ENCODE measurements at places on chromosomes 2 and 18.

DNA sequence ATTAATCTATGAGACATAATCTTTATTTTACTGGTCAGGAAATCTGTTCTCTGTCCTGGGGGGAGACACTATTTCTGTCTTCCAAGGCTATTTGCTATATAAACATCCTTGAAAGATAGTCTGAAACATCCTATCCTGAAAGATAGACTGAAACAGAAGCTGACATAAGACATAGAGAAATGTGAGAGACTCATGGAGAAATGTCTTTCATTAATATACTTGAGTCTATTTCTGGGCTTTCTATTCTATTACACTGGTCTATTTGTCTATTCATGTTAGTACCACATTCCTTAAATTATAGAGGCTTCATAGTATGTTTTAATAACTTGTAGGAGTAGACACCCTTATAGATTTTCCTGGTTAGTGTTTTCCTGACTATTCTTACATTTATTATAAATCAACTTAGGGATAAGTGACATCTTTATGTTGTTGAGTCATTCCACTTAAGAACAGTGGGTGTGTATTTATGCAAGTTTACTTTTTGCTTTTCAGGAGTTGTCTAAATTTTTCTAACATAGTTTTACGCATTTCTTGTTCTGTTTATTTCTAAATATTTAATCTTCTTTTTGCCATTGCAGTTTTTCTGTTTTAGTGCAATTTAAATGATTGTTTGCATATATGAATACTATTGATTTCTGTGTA is 244.9 kb upstream of the ZSWIM2 start:
- H3K4me1 ChIP-seq: no peaks in the 10 kb centered on the region
- no peaks in the 10 kb centered on the region for H3K36me3 ChIP-seq
- no peaks in the 10 kb centered on the region for H3K27me3 ChIP-seq
- no peak overlapping the region for H3K4me3 ChIP-seq
- H3K27ac ChIP-seq: no peak overlapping the region
- DNase-seq: no peak

GRCh38 chr2:189798312-189799029 is 14.2 kb downstream of the PMS1 start:
- H3K27me3 ChIP-seq: no peaks in the 10 kb centered on the region
- H3K4me1 ChIP-seq: peaks cover 7% of the 10 kb centered on the region
- H3K4me3 ChIP-seq: no peak overlapping the region
- H3K27ac ChIP-seq: no peak overlapping the region
- DNase-seq: no peak
- peaks cover 23% of the 10 kb centered on the region for H3K36me3 ChIP-seq

DNA sequence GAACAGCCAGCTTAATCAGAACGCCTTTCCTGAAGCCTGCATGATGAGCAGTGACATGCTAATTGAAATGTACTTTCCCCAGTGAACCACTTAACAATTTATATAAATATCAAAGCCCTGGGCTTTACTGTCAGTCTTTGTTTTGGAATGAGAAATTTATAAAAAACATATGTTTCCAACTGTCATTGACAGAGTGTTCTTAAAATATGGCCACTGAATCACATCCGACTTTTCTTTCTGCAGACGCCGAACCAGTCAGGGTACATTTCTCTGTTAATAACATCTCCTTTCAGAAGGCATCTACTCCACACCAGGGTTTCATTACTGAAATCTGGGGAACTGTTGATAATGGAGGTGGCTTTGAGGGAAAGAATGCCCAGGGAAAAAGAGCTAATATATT is 343.7 kb downstream of the INSIG2 start:
- no peaks in the 10 kb centered on the region for H3K4me1 ChIP-seq
- no peak overlapping the region for H3K4me3 ChIP-seq
- H3K27me3 ChIP-seq: peaks cover 18% of the 10 kb centered on the region
- H3K36me3 ChIP-seq: no peaks in the 10 kb centered on the region
- H3K27ac ChIP-seq: no peak overlapping the region

DNA sequence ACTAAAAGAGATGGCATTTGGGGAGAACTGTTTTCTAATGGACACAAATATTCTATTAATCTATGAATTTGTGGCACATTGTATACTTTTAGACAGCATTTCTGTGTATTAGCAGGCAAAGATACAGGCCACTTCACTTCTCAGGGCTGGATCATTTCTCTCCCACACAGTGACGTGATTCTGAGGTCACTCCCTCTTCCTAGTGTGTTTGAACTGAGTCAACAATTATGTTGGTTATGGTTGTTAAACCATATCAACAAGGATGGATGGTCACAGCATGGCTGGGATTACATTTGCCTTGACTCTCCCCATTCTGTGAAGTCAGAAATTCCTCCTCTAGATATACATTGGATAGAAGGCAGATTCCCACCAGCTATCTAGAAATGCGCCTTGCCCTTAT is 11.6 kb downstream of the NOSTRIN start:
- no peaks in the 10 kb centered on the region for H3K4me1 ChIP-seq
- H3K27me3 ChIP-seq: no peaks in the 10 kb centered on the region
- no peak overlapping the region for H3K27ac ChIP-seq

- peaks cover 7% of the 10 kb centered on the region for H3K36me3 ChIP-seq
- peaks cover 22% of the 10 kb centered on the region for H3K27me3 ChIP-seq
These were observed 154.7 kb upstream of the HS6ST1 start for GRCh38 chr2:128473175-128474035.

- H3K4me3 ChIP-seq: no peak overlapping the region
These were observed 29.4 kb upstream of the NCOA1 start for GRCh38 chr2:24461685-24462084.

DNA sequence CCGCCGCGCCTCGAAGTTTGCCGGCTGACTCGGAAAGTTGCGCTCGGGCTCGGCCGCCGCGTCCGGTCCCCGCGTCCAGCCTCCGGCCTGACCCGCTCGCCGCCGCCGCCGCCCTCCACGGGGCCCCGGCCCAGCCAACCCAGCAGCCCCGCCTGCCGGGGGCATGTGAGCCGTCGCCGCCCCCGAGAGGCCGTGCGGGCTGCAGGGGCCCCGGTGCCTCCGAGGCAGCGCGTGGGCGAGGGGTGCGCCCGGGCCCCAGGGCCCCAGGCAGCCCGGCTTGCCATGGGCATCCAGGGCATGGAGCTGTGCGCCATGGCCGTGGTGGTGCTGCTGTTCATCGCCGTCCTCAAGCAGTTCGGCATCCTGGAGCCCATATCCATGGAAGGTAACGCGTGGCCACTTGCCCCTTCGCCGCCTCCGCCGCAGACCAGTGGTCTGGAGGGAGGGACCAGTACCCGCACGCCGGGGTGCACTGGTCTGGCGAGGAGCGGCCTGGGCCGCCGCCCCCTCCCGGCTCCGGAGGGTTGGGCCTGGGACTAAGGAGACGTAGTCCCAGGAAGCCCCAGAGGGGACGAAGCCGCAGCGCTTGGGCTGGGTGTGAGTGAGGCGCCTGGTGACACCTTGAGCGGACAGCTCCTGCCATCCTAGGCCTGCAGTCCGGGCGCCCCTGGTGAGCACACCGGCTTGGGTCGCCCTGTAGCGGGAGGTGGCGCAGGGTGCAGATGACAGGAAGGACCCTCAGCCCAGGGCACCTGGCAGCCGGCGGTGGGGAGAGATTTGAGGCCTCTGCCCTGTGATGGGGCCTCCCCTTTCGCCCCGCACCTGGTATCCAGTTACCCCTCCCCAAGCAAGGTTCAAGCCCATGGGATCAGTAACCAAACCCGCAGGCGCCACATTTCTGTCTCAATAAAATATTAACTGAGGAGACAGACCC is 49.9 kb downstream of the KCNIP3 start:
- no peak overlapping the region for H3K4me3 ChIP-seq
- peaks cover 39% of the 10 kb centered on the region for H3K27me3 ChIP-seq
- H3K36me3 ChIP-seq: no peaks in the 10 kb centered on the region
- H3K4me1 ChIP-seq: peaks cover 3% of the 10 kb centered on the region
- no peak overlapping the region for H3K27ac ChIP-seq

Measured in activated naive CD4-positive, alpha-beta T cell treated with anti-CD3 and anti-CD28 coated beads for 36 hours (primary cell).